Caco-2 (cell line): ENCODE measurements at places on chromosomes 2 and 18. TPM values are rescaled to one million over a fixed set of nuclear protein-coding genes. Genes with fewer than 3 reads are reported as not detected.

The FBXO15 gene
- total RNA-seq, result 0.29 TPM in 1 of 2 replicates, not detected in the other

- DNase-seq, result no peak
- H3K4me3 ChIP-seq, result no peak overlapping the region
- H3K4me1 ChIP-seq, result no peaks in the 10 kb centered on the region
- no peak overlapping the region for H3K27ac ChIP-seq
- H3K36me3 ChIP-seq, result no peaks in the 10 kb centered on the region
- H3K27me3 ChIP-seq, result no peaks in the 10 kb centered on the region
Observed at GRCh38 chr18:40866013-40866645, 1088.9 kb upstream of the PIK3C3 start.

DNA sequence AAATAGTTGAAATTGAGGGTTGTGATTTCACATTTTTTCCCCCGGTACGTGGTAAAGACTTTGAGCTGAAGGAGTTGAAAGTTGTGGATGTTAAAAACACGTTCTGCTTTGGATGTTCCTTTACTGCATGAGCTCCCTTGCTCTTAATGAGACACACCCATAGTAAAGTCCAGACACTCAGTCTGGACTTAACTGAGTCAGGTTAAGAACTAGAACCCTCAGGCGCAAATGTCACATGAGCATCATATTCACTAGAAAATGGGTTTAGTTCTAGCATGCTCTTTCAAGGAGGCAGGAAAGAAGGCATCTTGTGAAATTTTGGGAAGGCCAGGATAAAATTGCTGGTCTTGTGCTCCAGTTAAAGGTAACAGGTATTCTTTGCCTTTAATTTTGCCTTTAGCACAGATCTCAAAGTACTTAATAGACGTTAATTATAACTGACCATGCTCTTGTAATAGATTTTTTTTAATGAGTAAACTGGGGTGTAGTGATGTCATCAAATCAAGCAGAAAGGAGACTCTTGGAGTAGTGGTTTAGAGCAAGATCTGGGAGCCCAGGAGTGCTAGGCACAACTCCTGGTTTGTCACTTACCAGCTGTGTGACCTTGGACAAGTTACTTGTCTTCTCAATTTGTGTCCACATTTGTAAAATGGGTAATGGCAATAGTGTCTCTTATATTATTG, 20.6 kb downstream of the ITGA6 start:
- no peak overlapping the region for H3K4me3 ChIP-seq
- no peaks in the 10 kb centered on the region for H3K36me3 ChIP-seq
- no peak for DNase-seq

DNA sequence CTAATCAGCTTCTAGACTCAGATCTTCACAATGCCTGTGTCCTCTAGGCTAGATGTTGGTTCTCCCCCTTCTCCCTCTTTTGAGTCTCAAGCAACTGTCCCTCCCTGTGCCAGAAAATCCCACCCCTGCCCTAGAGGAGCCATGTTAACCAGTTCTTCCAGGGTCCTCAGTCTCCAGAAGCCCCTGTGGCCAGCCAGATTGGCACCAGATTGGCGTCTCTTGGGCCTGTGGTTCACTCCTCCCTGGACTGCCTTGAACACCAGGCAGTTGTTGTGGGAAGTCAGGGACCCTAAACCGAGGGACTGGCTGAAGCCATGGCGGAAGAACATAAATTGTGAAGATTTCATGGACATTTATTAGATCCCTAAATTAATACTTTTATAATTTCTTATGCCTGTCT, 36.6 kb downstream of the CYP26B1 start:
- peaks cover 10% of the 10 kb centered on the region for H3K4me1 ChIP-seq
- no peak overlapping the region for H3K4me3 ChIP-seq
- H3K27me3 ChIP-seq, result no peaks in the 10 kb centered on the region
- H3K36me3 ChIP-seq, result no peaks in the 10 kb centered on the region
- no peak overlapping the region for H3K27ac ChIP-seq

DNA sequence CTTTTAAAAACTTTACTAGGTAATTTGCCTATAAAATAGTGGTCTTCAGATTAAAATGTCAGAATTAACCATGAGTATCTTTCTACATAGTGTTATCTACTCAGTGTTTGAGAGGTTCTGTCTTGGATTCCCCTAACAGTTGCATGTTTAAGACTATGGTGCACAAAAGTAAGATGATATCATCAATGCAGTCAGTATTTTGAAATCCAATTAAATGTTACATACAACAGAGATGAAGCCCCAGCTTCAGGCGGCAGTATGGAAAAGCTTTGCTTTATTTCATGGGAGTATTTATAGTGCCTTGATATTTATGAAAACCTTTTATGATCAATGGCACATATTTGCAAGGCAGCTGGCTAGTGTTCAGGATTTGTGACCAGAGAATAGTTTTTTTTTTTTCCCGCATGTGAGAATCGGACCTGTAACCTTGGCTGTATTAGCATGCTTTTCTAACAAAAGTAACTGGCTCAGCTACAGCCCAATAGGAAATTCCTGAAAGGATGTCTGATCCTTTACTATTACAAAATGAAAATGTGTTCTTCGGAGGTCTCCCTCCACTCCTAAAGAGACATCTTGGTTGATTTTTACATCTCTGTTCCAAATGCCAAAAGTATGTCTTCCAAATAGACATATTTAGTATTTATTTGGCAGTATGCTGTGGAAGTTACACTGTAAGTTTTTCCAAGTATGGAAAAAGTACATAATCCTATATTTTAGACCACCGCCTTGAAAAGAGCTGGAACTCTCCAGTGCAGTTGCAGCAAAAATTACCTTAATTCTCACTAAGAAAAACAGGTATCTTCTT, 319.3 kb upstream of the UBE2E3 start:
- H3K27me3 ChIP-seq, result no peaks in the 10 kb centered on the region
- H3K27ac ChIP-seq, result no peak overlapping the region
- DNase-seq, result no peak
- no peaks in the 10 kb centered on the region; the same call in 1 of the 2 replicates for H3K4me1 ChIP-seq

The ANKRD30B gene
- 0.07 and 0.44 TPM in 2 replicates for total RNA-seq

DNA sequence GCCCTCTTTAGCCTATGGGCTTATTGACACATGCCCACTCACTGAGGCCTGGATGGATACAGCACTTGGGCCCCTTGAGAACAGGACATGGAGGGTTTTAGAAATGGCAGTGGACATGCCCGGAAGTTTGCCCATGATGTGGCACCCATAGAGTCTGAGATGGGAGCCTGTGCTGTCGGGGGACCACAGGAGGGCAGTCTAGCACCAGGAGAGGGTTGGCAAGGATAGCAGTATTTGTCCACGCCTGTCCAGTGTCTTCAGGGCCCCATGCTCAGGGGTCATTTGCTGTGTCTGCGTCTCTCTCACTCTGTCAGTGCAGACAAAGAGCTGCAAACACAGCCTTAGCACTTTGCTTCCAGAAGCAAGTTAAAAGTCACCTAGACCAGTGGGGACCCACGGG, 48.7 kb downstream of the IL1RL2 start:
- H3K36me3 ChIP-seq, result no peaks in the 10 kb centered on the region
- H3K4me3 ChIP-seq, result no peak overlapping the region
- H3K27ac ChIP-seq, result no peak overlapping the region
- H3K4me1 ChIP-seq, result peaks cover 1% of the 10 kb centered on the region; the same call in 1 of the 2 replicates

GRCh38 chr2:224151680-224152310, 112.7 kb upstream of the SERPINE2 start:
- no peaks in the 10 kb centered on the region for H3K27me3 ChIP-seq
- H3K4me3 ChIP-seq, result no peak overlapping the region
- DNase-seq, result peak; percentile 16
- no peaks in the 10 kb centered on the region for H3K36me3 ChIP-seq

GRCh38 chr2:27186613-27187345, 25.1 kb upstream of the ATRAID start:
- H3K27me3 ChIP-seq, result no peaks in the 10 kb centered on the region
- H3K36me3 ChIP-seq, result no peaks in the 10 kb centered on the region
- no peaks in the 10 kb centered on the region for H3K4me1 ChIP-seq
- H3K27ac ChIP-seq, result no peak overlapping the region
- H3K4me3 ChIP-seq, result no peak overlapping the region
- DNase-seq, result no peak

The TRIB2 gene
- 2.9 and 3.6 TPM in 2 replicates for total RNA-seq

The TEKT4 gene
- not detected in 2 replicates for total RNA-seq

DNA sequence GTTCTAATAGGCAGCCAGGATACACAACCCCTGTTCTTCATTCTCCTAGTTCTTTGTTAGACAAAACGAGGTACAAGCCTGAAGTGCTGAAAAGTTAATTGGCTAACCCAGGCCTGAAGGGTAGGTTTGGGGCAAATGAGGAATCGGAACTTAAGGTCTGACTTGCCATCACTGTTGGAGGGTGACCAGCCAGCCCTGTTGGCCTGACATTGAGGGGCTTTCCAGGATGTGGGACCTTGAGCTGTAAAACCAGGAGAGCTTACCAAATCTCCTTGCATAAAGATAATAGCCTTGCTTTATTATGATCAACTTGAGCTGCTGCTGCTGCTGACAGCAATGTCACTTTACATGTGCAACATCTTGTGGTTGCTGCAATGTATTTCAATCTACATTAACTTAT, 256.0 kb downstream of the VAPA start:
- H3K27ac ChIP-seq, result no peak overlapping the region
- no peaks in the 10 kb centered on the region for H3K4me1 ChIP-seq
- no peaks in the 10 kb centered on the region for H3K36me3 ChIP-seq

DNA sequence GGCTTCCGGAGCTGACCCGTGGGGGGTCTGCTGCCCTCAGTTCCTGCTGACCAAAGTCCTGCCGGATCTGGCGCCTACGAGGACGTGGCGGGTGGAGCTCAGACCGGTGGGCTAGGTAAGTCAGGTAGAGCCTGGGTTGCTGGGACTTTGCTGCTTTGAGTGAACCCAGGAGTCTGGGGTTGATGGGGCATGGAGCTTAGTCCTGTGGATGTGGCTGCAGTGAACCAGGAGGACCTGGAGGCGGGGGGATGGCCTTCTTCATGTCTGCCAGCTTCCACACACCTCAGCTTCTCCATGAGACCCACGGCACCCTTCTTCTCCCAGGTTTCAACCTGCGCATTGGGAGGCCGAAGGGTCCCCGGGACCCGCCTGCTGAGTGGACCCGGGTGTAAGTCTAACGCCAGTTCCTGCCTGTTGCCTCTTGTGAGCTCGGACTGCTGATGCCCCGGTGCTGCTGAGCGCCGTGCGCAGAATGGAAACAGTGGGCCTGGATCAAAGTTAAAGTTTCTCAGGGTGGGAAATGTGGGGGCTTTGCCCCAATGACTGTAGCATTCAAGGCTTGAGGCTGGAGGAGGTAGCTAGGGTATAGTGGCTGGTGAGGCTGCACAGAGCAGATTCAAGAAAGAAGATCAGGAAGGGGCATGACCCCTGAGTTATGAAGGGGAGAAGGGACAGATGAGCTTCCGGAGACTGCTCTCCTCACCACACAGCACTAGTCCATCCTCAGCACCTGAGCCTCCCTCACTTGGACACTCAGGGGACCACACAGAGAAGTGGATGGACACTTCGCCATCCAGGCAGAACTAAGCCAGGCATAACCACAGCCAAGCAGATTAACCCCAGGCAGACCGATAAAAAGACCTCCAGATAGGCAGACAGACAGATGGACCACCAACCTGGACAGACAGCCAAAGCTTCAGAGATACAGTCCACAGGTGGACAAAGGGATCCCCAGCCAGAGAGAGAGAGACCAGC, 17.3 kb downstream of the PTPN18 start:
- no peaks in the 10 kb centered on the region for H3K27me3 ChIP-seq
- H3K36me3 ChIP-seq, result peaks cover 4% of the 10 kb centered on the region; the same call in 1 of the 2 replicates
- no peak for DNase-seq
- H3K27ac ChIP-seq, result peak overlapping the region; percentile 91
- H3K4me3 ChIP-seq, result peak overlapping the region; percentile 92

GRCh38 chr18:44180683-44181082, 500.0 kb upstream of the SETBP1 start:
- no peak overlapping the region for H3K27ac ChIP-seq
- no peak for DNase-seq
- H3K36me3 ChIP-seq, result no peaks in the 10 kb centered on the region
- H3K27me3 ChIP-seq, result no peaks in the 10 kb centered on the region
- H3K4me1 ChIP-seq, result no peaks in the 10 kb centered on the region
- H3K4me3 ChIP-seq, result no peak overlapping the region

The SCG2 gene
- 0.35 and 0.41 TPM in 2 replicates for total RNA-seq

The FBXO41 gene
- 11.6 and 12.1 TPM in 2 replicates for total RNA-seq

The GCG gene
- total RNA-seq, result not detected in 2 replicates

GRCh38 chr2:128374001-128374710, 55.5 kb upstream of the HS6ST1 start:
- H3K4me1 ChIP-seq, result peaks cover 37% of the 10 kb centered on the region
- H3K4me3 ChIP-seq, result no peak overlapping the region
- H3K27ac ChIP-seq, result peak overlapping the region; percentile 92
- no peaks in the 10 kb centered on the region; the same call in 1 of the 2 replicates for H3K36me3 ChIP-seq
- no peaks in the 10 kb centered on the region for H3K27me3 ChIP-seq
- DNase-seq, result peak; percentile 79
